HEK293T (cell line): ENCODE measurements at places on chromosomes 1 and 21.

DNA sequence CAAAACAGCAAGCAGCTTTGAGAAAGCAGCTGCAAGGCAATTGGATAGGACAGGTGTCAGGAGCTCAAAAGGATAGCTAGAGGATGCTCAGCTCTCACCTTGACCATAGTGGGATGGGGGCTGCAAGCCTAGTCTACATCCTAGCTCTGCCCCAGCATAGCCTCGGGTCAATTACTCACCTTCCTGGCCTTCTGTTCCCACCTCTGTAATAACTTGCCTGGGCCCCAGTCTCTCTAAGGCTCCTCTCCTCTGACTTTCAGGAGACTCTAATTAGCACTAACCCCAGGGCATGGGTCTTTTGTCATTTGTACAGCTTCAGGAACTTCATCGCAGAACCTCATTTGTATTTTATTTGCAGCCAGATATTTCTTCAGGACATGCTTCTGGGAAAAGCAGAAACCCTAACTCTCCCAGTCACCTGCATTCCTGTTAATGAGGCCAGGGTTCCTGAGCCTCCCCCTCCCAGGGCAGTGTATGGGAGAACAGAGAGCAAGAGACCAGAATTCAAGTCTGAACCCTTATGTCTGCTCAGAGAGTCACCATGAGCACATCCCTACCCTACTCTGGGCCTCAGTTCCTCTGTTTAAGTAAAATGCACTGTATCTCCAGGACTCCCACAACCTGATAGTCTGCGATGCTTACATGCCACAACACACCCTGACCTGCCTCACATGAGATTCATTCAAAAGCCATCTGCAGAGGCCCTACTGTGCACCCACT is 108.1 kb downstream of the MATN1 start:
- DNase-seq: no peak

DNA sequence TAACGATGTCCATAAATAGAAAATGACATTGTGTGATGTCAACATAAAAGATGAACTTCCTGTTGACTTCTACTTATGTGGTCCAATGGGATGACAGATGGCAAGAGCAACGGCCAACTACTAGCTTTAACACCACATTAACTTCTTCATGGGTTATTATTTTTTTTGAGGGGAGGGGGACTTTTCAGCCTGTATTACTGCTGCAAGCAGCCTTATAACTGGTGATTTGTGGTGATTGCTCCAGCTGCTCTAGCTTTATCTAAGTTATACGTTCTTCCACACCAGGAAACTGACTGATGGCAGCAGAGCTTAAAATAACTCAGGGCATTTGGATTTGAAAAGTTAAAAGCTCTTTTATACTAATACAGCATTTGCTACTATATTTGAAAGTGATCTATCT is 228.8 kb upstream of the B3GALT2 start:
- DNase-seq: no peak

- DNase-seq: no peak
Measured at GRCh38 chr1:92980732-92981647, 19.7 kb upstream of the DIPK1A start.

DNA sequence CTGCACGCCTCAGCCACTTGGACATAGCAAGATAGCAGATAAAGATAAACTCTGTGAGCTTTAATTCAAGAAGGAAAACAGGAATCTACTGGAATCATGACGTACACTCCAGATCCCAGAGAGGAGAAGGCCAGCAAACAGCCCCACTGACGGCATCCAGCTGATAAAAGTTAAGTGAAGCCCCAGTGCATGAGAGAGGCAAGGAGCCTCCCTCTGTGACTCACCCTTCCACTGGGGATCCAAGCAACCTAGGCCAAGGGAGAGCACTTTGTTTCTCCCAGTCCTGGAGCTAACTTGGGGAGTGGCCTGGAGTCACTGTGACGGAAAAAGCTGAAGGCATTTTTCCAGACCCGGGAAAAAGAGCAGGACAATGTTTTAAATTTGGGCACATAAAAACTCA is 270.0 kb downstream of the AKT3 start:
- no peak for DNase-seq

GRCh38 chr1:15171271-15171908 is 17.8 kb downstream of the TMEM51 start:
- no peak for DNase-seq

GRCh38 chr1:236657398-236657797 is 28.9 kb upstream of the ACTN2 start:
- no peak for DNase-seq

- no peak for DNase-seq
Measured at GRCh38 chr21:32189688-32190483, 89.0 kb downstream of the MIS18A start.

DNA sequence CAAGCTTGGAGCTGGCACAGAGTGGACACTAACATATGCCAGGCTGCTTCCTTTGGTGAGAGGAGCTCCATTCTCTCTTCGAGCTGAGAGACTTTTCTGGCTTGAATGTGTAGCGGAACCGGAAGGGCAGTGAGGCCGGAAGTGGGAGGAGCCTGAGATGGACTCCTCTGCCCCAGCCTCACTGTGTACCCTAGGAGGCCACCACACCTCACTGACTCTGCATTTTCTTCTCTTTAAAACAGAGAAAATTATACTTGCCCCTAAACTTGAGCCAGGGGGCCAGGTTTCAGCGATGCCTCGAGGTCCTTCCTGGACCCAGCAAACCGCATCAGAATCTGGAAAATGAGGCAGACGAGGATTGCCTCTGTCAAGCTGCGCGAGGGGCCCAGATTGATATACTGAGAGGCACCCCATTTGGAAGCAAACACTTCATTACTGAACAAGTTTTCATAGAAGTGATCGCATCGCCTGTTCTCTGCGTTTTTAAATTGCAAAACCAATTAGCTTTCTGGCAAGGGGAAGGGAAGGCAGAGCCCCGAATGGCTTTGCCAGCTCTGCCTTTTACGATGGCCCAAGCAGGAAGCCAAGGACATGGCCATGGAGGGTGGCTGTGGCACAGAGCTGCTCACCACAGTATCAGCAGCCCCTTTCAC is 708.1 kb downstream of the PTPRU start:
- DNase-seq: no peak

DNA sequence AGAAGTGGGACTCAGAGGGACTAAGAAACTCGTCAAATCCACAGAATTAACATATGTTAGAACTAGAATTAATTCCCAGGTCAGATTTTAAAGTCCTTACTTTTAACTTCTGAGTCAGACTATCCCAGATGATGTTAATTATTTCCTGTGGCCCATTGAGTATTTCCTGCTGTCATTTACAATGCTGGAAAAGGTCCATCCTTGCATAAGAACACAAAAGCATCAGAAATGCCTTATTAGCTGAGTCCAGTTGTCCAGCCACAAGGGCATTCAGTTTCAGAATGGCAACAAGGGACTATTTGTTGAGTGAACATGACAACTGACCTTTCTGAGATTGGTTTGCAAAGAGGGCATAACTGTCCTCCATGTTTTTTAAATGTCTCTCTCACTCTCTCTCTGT is 16.5 kb upstream of the HIVEP3 start:
- DNase-seq: no peak

DNA sequence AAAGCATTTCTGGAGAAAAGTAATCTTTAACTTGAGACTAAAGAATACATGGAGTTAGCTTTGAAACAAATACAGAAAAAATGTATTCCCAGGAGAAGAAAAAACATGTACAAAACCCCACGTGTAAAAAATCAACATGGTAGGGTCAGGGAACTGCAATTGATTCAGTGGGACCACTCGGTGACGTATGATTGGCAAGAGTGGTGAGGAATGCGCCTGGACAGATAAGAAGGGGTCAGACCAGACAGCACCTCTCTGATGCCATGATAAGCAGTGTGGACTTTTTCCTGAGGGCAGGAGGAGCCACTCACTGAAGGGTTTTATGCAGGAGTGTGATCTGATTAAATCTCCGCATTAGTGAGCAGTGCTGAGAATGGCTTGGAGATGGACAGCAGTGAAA is 142.5 kb downstream of the DAB1 start:
- no peak for DNase-seq

GRCh38 chr1:179366093-179366800 is 476 bp downstream of the AXDND1 start:
- DNase-seq: no peak

DNA sequence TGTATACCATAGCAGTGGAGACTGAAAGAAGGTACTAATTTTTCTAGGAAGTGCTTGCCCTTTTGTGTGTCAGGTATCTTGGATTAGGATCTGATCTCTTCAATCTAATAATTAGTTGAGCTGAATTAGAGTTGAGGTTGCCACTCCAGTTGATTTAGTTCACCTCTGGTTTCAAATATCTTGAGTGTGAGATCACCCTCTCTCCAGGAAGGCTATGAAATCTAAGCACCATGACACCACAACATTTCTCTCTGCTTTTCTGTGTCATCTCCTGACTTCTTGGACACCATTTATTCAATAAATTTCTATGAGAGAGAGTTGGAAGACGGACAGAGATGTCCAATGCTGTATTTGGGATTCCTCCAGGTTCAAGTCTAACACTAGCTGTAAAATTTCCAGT is 212.8 kb downstream of the DYRK1A start:
- no peak for DNase-seq

- no peak for DNase-seq
Measured at GRCh38 chr1:88658419-88658818, 25.7 kb upstream of the PKN2 start.

- no peak for DNase-seq
Measured at GRCh38 chr1:80445033-80445432, 1355.7 kb upstream of the ADGRL2 start.

DNA sequence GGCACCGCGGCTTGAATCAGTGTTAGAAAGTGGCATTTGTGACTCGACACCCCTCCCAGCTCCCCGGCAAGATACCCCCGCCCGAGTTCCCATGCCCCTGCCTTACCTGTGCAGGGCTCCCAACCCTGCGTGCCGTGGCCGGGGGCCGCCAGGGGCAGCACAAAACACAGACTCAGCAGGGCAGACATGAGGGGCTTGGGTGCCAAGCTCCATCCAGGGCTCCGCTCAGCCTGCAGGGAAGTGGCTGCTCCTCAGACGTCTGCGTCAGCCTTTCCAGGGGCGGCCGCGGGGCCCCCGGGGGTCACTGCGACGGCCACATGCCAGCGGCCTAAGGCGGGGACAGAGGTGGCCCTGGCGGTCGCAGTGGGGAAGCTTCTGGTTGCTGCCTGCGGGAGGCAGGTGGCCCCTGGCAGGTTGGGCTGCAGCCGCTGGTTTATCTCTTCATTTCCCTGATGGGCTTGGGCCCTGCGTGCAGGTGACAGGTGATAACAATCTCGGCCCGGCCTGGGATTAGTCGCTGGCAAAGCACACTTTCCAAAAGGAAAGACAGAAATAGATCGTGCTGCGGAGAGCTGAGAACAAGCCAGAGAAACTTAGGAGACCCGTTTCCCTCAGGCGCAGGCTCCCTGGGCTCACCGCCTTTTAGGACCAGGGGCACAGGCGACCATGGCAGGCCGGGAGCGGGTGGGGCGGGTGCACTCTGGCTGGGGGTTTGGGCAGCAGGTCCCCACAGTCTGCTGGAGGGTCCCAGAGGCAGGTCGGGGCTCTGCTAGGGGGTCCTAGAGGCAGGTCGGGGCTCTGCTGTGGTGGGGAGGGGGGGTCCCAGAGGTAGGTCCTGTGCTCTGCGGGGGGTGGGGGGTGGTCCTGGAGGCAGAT is at the start of gene TSPEAR:
Gene TSPEAR (minus strand): TSS at position 246 of the 876 bp plus-strand sequence. CDS start 58 bp downstream, at position 188.
- DNase-seq: no peak

- no peak for DNase-seq
Measured at GRCh38 chr1:22876359-22877111, 96.1 kb downstream of the LACTBL1 start.

GRCh38 chr1:239722035-239722434 is 335.7 kb downstream of the CHRM3 start:
- DNase-seq: no peak

DNA sequence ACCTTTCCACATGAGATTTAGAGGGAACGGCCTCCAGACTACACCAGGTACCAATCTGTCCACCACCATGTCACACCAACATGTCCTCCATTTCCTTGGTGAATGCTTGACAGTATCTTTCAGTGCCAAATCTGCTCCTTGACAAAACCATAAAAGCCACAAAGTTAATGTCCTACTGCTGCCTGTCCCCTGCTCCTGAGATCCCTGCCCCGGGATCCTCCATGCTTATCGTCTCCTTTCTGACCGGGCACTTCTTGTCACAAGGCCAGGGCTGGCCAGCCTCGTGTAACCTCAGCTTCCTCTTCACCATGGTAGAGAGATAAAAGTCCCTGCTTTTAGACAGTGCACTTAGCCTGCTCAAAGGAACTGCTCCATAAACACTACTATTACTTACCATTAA is 136.2 kb downstream of the NAV1 start:
- no peak for DNase-seq

GRCh38 chr1:93961906-93962305 is 52.7 kb upstream of the GCLM start:
- DNase-seq: no peak

- DNase-seq: no peak
Measured at GRCh38 chr1:205492201-205492667, 12.2 kb upstream of the CDK18 start.

DNA sequence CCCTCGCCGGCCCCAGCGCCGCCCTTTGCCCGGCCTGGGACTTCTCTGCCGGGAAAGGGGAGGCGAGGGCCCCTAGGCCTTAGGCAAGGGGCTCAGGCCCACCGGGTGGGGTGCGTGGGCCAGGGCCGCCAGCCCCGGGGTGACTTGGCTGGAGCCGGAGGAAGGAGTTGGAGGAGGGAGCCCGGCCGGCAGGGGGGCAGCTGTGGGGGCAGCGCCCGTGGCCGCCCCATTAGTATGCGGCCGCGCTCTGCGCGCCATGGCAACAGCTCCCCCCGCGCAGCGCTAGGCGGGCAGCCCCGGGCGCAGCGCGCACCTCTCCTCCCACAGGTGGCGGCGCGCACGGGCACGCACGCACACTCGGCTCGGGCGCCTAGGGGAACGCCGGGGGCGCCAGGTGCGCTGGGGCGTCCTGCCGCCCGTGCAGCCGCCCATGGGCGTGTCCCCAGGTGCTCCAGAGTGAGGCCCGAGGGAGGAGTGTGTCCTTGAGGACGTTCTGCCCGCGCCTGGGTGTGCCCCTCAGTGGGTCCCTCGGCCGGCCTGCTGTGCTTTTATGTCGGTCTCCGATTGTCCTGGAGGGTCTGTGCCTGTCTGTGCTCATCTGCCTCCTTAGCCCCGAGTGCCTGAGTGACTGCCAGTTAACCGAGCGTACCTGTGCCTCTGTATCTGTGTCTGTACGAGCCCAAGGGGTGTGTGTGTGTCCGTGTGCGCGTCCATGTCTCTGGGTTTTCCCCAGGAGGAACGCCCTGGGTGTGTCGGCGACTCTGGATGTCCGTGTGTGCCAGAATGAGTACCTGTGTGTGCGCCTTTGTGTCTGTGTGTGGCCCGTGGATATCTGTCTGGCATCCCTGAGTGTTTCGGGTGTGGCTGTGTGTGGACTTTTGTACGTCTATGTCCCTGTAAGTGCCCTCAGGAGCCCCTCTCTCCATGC is 38.2 kb upstream of the WASF2 start:
- no peak for DNase-seq

DNA sequence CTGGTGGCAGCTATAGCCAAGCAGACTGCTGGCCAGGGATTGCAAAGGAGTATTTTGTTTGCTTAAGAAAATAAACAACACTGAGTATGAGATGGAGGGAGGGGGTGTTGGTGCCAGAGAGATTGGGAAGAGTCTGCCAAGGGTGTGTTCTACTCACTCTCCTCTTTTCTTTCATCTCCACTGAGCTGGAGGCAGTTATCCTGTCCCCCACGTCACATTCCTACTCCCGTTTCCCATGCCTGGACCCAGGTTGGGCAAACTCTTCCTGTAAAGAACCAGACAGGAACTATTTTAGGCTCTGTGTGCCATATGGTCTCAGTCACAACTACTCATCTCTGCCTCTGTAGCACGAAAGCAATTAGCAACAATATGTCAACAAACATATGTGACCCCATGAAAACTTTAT is 1.4 kb upstream of the IL24 start:
- no peak for DNase-seq
